ENCODE measurements at places on chromosomes 12 and 14.

DNA sequence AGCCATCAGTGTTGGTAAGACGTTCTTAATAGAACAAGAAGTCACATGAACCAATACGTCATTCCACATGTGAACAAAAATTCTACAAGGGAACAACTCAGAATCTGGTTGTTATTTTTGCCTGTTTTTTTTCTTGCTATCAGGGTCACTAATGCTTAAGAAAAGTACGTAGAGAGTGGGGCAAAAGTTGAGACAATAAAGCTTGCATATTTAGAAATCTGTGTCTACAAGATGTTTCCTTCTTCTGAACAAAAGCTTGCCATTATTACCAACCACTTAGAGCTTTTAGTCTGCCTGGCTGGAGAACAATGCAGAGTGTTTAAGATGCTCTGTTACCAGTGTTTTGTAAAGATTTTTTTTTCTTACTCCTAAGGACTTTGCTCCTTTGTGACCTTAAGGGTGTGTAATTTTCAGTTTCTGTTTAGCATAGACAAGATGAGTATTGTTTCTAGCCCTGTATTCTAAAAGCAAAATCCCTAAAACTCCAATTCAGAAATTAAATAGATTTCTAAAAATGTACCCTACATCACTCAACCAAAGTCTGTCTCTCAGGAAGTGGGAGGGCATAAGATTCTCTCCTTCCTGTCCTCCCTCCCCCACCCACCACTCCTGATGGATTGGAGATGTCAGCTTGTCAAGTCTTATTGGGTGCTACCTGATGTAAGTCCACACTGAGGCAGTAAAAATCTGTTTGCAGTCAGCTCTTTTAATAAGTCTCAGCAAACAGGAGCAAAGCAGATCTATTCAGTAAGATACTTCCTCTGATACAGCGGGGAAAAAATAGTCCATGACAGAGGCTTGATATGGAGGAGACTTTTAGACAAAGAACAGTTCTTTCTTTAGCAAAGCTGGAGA, 267.6 kb downstream of the GRIN2B start:
- DNase-seq, result no peak

DNA sequence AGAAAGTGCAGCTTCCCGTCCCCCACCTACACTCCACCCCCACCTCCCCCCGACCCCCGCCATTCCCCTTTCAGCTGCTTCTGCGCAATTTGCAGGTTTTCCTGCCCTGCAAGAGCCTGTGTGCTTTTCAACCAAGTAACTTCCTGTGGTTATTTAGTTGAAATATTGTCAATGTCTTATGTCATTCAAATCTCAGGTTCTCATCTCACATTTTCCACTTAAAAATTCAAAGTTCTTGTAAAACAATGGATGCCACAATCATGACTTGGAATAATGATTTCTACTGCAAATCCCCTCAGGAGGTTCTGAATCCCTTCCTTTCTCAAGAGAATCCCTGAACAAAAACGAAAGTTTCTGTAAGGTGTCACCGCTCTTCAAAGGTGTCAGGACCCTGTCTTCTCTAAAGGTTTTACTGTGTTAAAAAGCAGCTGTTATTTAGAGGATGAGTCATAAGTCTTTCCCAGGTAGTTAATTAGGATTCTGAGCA, 31.6 kb downstream of the WBP11 start:
- peak; percentile 10 for DNase-seq

- no peak for DNase-seq
Measured at GRCh38 chr12:28755027-28755426, 394.1 kb upstream of the FAR2 start.

DNA sequence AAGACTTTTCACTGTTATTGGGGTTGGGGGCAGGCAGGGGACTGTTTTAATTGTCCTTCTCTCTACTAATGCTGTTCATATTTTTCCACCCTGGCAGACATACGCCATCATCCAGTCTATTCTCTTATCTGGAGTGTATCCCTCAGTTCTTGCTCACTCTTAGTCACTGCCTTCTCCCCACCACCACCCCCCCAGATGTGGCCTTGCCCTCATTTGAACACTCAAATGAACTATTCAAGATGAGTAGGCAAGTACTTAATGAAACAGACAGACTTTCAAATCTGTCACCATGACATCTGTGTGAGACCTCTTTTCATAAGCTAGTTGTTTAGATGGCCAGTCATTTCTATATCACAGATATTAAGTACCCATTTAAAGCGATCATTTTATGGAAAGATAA, 10.1 kb downstream of the NUDT4 start:
- DNase-seq, result peak; percentile 34

DNA sequence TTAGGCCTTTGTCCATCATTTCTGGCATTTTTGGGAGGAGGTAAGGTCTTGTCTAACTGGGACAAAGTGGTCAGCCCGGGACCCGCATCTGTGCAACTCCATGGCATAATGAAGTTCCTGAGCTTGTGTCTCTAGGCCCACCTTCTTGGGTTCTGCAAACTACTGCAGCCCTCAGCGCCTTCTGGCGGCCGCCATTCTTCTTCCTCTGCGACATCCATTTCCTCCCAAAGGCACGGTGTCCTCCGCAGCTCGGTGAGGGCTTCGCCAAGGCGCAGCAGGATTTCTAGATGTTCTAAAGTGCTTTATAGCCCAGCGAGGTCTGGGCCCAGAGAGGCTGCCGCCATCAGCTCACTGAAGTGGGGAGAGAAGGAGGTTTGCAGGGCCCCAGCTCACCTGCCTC, 134.4 kb upstream of the OR4E1 start:
- no peak for DNase-seq

DNA sequence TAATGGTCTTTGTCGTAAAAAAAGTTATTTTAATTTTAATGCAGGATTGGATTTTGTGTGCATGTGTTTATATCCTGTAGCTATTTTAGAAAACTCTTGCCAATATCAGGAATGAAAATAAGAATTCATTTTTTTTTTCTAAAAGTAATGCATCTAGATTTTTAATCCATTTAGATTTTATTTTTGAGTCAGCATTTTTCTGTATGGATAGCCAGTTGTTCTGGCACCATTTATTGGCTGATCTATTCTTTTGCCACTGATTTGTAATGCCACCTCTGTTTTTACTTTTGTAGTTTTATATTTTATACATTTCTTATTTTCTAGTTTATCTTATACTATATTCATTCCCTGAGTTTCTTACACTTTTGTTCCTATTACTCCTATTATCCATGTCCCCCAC, 343.0 kb downstream of the FOXG1 start:
- no peak for DNase-seq

- DNase-seq, result no peak
Measured at GRCh38 chr12:96698965-96699364, 208.1 kb upstream of the NEDD1 start.

- no peak for DNase-seq
Measured at GRCh38 chr12:53744751-53745150, 7.0 kb downstream of the CISTR start.

DNA sequence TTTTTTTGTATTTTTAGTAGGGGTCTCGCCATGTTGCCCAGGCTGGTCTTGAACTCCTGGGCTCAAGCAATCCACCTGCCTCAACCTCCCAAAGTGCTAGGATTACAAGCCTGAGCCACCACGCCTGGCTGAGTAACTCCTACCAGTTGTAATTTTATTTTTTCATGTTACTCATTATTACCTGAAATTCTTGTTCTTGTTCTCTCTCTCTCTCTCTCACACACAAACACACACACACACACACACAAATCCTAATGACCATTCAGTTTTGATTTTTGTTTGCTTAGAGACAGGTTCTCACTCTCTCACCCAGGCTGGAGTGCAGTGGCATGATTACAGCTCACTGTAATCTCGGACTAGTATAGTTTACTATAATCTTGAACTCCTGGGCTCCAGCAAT, 30.2 kb downstream of the DNAL1 start:
- DNase-seq, result no peak

DNA sequence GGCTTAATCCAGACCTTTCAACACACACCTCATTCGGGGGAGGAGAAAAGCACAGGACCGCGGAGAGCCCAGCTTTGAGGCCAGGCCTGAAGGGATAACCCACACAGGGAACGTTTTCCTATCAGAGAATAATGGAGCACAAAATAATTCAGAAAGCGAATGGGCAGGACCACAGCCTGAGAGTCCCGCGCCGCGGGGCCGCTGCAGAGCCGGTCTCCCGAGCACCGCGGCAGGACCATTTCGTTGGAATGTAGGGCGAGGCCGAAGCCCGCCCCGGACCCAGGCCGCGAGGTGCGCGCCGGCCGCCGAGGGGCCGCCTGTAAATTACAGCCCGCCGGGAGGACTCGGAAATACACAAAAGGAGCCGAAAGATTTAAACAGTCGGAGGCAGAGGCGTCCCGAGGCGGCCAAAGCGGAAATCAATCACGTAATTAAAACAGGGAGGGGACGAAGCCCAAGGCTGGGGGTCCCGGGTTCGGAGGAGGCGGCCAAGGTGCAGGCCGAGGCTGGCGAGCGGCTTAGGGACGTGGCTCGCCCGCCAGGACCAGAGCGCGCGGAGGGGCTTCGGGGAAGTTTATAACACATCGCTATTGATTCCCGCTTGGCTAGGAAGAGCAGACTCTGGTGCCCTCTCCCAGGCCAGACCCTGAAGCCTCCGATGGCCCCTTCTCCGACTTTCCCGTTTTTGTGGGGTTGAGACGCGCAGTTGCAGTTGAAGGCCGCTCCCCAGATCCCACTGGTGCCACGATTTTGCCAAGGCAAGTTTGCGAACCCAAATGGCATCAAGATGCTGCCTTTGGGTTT, 6.3 kb upstream of the HOXC4 start:
- no peak for DNase-seq

DNA sequence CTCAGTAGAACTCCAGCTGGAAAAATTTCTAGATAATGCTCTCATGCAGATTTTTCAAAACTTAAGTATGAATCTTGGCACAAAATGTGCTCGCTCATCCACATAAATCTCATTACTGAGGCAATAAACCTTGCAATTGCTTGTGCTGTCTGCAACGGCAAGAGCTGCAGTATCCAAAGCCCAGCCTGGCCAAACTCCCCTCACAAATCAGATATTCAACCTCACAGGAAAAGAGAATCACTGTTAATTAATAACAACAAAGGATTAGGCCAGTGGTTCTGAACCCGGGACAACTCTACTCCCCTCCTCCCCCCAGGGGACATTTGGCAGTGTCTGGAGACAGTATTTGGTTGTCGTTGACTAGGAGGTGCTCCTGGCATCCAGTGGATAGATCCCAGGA, 19.2 kb upstream of the CORO1C start:
- DNase-seq, result no peak

Data from stimulated activated CD4-positive, alpha-beta T cell treated with anti-CD3 and anti-CD28 coated beads, Interleukin-12 subunit alpha, Interleukin-12 subunit beta, amount 100 ng/mL, for 4 hours (primary cell).